ENCODE measurements at places on chromosomes 5 and 9.

DNA sequence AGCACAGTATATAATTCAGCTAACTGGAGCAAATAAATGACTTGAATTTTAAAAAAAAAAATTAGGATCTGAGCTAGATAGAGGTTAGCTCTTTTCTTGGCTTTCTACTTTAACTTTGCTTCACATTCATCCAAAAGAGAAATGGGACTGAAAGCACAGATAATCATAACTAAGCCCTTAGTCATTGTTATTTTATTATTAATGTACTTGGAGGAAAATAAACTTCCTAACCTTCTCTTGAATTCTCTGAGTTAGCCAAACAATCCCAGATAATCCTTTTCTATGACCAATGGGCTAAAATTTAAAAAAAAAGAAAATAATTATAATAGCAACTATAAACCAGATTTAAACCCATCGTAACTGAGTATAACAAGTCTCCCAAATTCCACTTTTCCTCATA lies 57.6 kb upstream of the RASA1 start:
- DNase-seq: no peak

DNA sequence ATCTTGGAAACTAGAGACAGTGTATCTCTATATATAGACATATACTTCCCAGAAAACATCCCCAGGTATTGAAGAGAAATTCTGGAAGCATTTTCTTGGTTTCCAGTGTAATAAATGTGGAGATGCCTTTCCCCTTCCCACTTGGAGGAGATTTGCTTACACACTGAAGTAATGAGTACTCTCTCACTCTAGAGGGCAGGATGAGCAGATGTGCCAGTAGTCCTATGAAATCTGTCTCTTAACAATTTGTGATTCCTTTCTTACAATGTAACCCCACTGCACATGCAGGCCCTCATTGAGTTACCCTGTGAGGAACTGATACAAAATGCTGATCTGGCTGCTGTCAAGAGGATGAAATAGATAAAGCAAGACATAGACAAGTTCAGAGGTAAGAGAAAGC lies 567.2 kb downstream of the SLCO4C1 start:
- no peak for DNase-seq

GRCh38 chr5:180808461-180809000 lies 5.9 kb upstream of the MGAT1 start:
- DNase-seq: no peak

DNA sequence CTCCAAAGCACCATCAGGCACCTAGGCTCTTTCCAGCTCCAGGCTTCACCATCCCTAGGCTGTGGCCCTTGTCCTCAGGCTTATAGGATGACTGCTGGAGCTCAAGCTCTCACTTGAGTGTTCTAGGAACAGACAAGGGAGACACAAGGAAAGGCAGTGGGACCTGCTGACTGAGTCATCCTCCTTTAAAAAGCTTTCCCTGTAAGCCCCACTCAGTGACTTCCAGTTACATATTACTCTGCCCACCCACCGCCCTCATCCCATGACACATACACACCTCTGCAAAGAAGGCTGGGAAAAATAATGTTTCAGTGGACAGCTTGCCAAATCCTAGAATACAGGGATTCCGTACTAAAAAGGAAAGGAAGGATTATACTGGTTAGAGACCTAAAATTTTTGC lies 154.2 kb upstream of the ZNF366 start:
- no peak for DNase-seq

DNA sequence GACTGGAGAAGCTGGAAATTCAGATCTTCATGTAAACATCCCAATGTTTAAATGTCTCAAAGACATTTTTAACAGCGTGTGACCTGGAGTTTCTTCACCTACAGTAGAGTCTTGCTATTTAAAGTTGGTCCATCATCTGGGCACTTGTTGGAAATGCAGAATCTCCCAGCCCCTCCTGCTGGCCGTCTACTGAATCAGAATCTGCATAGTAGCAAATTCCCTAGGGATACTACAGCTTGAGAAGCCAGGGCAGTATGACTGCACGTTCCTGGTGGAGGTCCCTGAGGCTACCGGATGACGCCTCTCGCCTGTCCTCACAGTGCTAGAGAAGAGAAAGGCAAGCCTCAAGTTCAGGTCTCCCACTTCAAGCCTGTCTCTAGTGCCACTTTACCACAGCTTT lies 15.7 kb downstream of the SAP30L start:
- DNase-seq: peak; percentile 40

DNA sequence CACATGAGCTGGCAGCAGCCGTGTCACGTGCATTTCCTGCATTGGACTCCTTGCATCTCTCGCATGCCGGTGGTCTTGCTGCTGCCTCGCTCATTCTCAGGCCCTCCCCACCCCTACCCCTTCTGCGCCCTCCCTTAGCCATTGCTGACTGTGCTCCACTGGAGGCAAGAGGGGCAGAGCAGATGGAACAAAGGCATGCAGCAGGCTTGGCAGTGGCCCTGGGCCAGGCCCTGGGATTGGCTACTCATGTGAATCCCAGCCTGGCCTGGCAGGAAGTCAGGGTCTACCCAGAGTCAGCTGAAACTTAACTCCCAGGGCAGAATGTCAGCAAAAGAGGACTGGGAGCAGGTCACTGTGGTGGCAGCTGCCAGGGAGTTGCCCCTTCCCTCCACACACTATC lies 62.3 kb downstream of the TSTD2 start:
- DNase-seq: peak; percentile 3

- no peak for DNase-seq
Observed at GRCh38 chr5:163497315-163497714, 8.1 kb upstream of the MAT2B start.

GRCh38 chr9:70480405-70480980 lies 66.0 kb upstream of the KLF9 start:
- DNase-seq: peak; percentile 54

DNA sequence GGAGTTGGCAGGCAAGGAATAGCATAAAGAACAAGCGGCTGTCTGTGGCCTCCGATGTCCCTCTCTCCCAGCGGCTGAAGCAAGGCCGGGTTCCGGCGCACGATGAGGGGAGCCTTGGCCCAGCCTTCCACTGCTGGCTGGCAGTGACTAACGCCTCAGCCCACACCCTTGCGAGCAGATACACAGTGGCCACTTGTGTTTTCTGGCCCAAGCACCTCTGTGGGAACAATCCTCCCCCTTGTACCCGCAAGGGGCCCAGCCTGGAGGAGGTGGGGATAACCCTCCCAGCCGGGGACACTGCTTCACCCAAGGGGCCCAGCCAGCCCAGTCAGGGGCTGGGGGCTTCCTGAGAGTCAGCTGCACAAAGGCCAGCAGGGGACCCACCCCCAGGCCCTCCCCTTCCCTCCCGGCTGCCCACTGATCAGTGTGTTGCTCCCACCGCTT lies 23.2 kb downstream of the STK10 start:
- peak; percentile 47 for DNase-seq

DNA sequence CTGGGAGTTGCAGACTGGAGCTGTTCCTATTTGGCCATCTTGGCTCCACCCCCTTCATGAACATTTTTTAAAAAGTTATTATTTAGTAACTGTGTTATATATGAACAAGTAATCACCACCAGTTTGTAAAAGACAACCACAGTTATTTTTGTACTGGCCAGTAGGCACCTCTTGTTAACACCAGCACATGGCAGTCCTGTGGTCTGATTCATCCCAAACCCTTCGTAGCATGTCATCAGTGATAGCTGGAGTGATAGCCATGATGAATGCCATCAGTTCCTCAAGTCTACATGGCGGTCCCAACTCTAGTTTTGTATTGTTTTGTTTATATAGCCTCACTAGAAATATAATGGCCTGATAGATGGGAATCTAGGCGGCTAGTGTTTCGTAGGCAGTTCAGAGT lies 74.2 kb downstream of the CDC42SE2 start:
- DNase-seq: no peak

- peak; percentile 88 for DNase-seq
Observed at GRCh38 chr9:129320575-129321285, 142.7 kb upstream of the IER5L start.

DNA sequence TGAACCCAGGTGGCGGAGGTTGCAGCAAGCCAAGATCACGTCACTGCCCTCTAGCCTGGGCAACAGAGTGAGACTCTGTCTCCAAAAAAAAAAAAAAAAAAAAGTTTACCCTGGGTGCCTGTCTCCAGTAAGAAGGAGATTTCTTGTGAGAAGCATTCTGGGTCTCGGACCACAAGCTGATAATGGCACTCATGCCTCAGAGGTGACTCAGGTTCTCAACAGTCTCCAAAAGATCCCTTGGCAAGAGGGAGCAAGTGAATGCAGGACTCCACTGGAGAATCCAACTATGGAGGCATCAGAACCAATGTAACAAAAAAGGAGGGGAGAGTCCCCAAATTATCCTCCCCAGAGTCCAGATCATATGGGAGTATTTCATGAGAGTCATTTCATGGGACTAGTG lies 106.0 kb upstream of the LRRTM2 start:
- peak; percentile 83 for DNase-seq

- DNase-seq: no peak
Observed at GRCh38 chr5:76547891-76548524, 75.2 kb downstream of the F2RL2 start.

DNA sequence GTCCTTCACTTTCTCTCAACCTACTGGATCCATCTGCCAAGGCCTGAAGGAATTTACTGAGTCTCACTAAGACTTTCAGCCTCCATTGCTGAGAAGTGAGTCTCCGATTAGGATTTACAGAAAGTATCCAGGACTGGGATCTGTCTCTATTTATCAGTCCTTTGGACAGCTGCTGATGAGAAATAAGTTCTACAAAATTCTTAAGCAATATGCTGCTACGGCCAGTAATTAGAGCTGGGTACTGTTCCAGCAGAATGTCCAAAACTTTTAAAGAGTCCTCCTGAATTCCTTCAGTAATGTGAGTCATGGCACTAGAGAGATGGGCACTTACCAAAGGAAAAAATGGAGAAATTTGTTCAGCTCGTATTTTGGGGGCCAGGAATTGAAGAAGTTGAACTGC lies 5.9 kb downstream of the TEX10 start:
- DNase-seq: peak; percentile 85

DNA sequence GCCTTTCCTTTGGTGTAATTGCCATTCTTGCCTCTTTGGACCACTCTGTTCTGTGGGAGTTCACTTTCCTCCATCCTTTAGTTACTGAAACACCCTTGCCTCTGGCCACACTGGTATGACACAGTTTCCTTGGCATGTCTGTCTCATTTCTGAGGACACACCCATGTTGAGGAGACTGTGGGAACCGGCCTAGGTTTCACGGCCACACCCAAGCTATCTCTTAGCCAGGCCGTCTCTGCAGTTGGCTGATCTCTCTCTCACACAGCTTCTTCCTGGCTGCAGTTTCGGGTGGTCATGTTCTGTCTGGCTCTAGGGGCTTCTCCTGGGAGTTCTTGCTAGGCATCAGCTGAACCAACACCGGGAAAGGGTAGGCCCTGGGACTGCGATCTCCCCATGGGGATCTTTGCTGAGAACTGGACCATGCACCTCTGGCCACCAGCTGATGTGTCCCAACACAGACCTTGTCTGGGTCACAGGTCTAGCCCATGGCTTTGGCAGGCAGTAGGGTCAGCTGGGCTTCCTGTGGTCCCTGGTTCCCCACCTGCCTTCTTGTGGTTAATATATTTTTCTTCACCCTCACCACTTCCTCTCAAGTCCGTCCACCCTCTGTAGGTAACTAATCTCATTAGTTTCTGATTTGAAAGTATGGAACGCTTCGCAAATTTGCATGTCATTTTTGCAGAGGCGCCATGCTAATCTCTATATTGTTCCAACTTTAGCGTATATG lies 24.9 kb downstream of the ARHGEF37 start:
- DNase-seq: peak; percentile 90

DNA sequence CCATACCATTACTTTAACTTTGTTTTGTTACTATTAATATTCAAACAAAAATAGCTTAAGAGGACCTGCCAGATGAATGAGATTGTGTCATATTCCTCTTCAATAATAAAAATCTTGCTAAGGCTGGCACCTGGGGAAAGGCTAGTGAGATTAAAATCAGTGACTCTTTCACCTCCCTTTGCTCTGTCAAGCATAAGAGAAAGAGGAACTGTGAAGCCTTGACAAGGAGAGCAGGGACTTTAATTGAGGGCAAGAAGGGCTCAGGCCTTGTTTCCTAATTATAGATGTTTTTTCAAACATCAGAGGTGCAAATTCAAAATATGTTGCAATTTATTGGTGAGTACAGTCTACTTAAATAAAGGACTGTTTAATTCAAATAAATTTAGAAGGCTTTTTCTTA lies 91.7 kb downstream of the SPATA31D1 start:
- DNase-seq: no peak

- no peak for DNase-seq
Observed at GRCh38 chr5:15577831-15578230, 77.9 kb downstream of the FBXL7 start.

DNA sequence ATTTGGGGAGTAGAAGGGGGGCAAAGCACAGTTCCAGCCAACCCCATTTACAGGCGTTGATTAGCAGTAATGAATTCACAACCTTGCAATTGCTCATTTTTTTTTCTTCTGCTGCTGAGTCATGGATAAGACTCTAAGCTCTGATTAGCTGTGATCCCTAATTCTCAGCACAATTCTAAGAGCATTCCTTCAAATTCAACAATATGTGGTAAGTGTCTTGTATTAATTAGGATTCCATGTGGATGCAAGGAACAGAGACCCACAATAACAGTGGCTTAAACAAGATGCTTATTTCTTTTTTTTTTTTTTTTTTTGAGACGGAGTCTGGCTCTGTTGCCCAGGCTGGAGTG lies 133.4 kb downstream of the PALM2AKAP2 start:
- DNase-seq: peak; percentile 77

DNA sequence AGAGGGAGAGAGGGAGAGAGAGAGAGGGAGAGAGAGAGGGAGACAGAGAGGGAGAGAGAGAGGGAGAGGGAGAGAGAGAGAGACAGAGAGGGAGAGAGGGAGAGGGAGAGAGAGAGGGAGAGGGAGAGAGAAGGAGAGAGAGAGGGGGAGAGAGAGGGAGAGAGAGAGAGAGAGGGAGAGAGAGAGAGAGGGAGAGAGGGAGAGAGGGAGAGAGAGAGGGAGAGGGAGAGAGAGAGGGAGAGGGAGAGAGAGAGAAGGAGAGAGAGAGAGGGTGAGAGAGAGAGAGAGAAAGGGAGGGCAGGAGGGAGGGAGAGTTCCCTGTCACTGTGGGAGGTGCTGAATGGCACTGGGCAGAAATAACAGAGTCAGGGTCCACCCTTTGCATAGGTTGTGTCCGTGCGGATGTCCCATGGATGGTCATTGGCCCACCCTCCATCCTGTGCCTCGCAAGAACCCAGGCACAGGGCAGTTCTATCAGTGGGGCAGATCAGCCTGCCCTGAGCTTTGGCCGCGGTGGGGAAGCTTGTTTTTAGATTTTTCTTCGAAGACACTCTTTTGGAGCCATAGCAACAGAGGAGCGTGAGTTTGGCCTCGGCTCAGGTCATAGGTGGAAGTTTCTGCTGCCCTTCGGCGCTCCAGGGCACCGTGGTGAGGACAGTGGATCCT lies 30.1 kb downstream of the ADAMTSL2 start:
- DNase-seq: no peak

- DNase-seq: no peak
Observed at GRCh38 chr5:159440235-159440634, 109.9 kb upstream of the IL12B start.

DNA sequence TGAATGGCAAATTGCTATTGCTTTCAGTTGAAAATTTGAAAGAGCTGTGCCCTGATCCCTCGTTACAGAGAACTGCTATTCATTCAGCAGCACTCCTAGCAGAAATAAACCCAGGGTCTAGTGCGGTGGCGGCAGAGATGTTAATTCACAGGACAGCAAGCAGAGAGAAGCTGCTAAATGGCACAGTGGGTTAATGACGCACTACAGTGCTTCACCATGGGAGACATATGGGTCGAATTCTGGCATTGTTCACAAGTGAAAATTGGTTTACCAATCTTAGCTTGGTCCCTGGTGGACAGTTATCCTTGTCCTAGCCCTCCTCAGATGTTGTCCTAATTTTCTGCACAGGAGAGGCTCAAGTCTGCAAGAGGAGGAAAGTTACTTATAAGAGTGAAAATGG lies 807.4 kb downstream of the TLE1 start:
- DNase-seq: no peak
